ENCODE measurements at places on chromosomes 7 and 10. TPM values are rescaled to one million over a fixed set of nuclear protein-coding genes. Genes with fewer than 3 reads are reported as not detected.
A peak's percentile ranks its signal among the peaks of the same experiment; 100 is the strongest.

- peaks cover 40% of the 10 kb centered on the region for H3K27me3 ChIP-seq
- H3K4me3 ChIP-seq: peak overlapping the region; percentile 41
- H3K27ac ChIP-seq: no peak overlapping the region
Observed at GRCh38 chr10:103493916-103494877, 692 bp downstream of the NEURL1 start.

- H3K27me3 ChIP-seq: no peaks in the 10 kb centered on the region
- peak; percentile 32 for DNase-seq
- peaks cover 20% of the 10 kb centered on the region for H3K4me1 ChIP-seq
- peak overlapping the region; percentile 14 for H3K27ac ChIP-seq
Observed at GRCh38 chr10:118340486-118340885, 1.6 kb downstream of the FAM204A start.

SPDYE11 gene
- not detected for total RNA-seq

DNA sequence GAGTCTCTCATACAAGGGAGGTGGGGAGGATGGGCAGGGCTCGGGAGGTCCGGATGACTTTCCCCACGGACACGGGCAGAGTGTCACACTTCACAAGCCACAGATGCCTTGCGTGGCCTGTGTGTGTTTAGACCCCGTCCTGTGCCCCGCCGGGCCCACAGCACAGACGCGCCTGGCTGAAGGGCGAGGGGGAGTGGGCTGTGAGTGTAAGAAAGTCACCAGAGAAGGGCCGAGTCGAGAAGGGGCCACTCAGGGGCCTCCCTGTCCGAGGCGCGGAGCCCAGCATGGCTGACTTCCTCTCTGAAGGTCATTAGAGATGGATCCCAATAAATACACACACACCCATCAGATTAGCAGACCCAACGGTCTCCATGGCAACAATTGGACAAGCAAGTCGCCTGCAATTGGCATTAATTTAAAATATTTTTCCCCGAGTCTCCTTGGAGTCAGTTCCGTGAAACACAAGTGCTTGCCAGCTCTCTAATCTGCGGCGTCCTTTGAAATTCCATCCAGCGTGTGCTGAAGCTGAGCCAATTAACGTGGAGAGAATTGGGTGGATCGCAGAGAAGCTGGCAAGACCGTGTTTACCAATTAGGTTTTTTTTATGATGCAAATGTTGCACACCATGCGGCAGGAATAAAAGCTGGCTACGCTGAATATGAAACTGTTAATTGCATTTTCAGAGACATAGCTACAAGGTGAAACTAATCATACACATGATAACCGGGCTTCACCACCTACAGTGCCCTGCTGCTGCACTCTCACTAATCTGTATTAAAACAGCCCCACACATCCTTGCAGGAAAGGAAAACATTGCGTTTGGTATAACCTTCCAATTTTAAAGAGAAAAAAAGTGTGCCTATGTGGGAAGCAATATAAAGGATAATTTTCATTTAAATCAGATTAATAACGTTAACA is 571.2 kb downstream of the PTPRN2 start:
- no peak overlapping the region for H3K4me3 ChIP-seq
- H3K27me3 ChIP-seq: no peaks in the 10 kb centered on the region
- no peaks in the 10 kb centered on the region for H3K36me3 ChIP-seq

Data from B cell (primary cell).